ENCODE measurements at places on chromosomes 1 and 21.

DNA sequence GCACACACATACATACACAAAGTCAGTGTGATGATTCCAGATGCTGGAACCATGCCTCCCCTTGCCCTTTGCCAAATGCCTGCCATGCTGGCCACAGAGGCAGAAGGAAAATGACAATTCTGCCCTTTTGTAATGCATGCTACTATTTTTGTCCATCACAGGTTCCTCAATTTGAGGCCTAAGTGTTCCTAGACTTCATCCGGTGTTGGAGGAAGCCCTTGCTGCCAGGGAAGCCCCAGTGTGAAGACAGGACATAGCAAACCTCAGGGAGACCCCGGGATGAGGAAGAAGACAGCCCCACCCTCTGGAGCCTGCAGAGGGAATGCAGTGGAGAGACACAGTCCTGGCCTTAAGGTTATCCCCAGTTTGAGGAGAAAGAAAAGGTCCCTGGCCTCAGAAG lies 14.4 kb downstream of the PRR9 start:
- DNase-seq = no peak

DNA sequence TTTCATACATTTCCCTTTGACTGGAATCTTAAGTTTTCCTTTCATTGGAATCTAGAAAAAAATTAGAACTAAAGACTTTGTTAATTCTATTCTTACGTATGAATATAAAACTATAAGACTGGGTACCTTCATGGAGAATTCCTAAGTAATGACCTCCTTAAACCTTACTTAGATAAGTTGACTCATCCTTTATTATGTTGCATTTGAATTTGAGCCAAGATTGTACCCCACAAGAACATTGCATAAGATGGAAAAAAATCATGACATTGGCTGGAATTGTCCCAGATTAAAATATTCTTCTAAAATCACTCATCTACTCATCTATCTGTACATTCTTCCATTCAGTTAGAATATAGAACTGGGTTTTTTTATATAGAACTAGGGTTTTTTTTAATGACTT lies 137.4 kb downstream of the C1orf21 start:
- DNase-seq = no peak

GRCh38 chr1:38444311-38444710 lies 397.7 kb upstream of the POU3F1 start:
- DNase-seq = no peak

- no peak for DNase-seq
Measured at GRCh38 chr1:162315673-162316072, 61.0 kb downstream of the SPATA46 start.

DNA sequence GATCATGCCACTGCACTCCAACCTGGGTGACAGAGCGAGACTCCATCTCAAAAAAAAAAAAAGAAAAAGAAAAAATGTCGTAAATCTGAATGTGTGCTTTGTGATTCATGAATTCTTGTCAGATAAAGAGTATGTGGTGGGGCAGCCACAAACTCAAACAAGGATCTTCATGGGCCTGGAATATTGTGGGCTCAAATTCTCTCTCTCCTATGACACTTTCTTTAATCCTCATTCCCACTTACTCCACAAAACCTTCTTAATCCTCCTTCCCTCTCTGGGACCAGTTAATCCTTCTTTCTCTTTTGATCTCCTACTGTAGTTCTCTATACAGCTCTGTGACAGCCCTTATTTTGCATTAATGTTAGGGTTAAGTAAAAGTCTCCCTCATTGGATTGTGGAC lies 112.3 kb downstream of the AK5 start:
- DNase-seq = no peak

DNA sequence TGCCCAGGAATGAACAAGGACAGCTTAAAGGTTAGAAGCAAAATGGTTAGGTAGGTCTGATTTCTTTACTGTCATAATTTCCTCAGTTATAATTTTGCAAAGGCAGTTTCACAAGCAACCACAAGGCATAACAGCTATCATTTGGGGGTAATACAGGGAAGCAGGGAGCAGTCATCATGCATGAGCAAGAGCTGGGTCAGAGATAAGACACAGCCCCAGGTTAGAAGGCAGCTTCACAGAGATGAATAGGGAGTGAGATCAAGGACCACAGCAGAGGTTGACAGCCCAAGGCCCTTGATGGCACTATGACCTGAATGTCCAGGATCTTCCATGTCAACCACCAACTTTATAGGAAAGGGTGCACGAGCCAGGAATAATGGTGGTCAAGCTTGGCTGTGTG lies 9.0 kb upstream of the CSRP1 start:
- no peak for DNase-seq
